ENCODE measurements at places on chromosomes 2 and 18.

GRCh38 chr2:239462671-239463506 is 62.1 kb upstream of the HDAC4 start:
- no peak for DNase-seq

GRCh38 chr2:43240766-43241150 is 14.4 kb upstream of the ZFP36L2 start:
- no peak for DNase-seq

DNA sequence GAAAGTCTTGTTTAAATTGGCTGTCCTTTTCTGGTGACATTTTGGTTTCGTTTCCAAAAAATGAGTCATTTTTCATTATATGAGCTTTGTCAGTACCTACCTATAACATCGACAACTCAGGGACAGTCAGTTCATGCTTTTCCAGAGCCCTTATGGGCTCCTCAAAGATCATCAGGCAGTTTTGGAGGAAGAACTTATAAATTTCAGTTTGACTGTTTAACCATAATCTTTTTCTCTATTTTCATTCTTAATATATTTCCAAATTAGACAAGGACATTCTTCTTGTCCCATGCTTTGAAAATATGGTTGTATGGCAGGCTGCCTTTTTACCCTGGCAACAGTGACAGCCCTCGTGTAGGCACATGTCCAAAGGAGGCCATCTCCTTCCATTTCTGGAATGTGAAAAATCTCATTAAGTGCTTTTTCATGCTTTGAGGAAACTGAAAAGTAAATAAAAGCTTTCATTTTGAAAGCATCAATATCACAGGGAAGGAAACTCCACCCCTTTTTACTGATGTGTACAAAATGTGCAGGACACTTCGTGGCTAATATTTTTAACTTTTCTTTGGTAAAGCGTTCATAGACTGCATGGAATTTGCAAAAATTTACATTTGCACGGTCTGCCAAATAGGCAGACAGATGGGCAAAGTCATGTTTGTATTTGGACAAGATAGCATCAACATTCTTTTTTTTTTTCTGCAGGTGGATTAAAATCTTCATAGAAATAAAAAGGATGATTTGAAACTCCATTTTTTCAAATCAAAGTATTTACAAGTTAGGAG is 7.2 kb upstream of the PROC start:
- no peak for DNase-seq

DNA sequence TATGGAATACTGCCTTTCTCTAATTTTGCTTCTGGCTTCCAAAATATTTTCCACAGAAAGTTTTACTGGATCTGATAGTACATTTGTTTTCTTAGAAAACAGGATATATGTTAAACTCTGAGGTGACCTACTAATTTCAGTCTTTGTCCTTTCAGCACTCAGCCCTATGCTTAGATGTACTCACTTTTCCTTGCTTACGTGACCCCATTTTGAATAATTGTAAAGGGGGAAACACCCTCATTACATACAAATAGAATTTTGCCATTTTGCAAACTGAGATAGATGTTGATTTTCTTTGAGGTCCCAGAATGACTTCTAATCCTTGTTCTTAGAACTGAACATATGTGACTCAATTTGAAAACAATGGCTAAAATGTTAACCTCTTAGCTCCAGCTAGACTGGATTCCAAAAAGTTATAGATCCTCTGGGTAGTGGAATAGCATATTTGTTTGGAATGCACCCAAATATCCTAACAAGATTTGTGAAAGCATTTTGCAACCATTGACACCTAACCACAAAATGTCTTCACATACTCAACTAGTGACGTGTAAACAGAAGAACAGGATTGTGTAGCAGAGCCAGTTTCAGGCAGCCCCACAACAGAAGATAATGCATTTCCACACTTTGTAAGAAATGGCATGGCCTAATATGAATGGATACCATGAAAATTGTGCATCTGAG is 44.8 kb upstream of the EHBP1 start:
- no peak for DNase-seq

- DNase-seq, result no peak
Observed at GRCh38 chr18:25077944-25078723, 273.8 kb downstream of the ZNF521 start.

- no peak for DNase-seq
Observed at GRCh38 chr2:129935118-129935517, 44.3 kb upstream of the RAB6C start.

DNA sequence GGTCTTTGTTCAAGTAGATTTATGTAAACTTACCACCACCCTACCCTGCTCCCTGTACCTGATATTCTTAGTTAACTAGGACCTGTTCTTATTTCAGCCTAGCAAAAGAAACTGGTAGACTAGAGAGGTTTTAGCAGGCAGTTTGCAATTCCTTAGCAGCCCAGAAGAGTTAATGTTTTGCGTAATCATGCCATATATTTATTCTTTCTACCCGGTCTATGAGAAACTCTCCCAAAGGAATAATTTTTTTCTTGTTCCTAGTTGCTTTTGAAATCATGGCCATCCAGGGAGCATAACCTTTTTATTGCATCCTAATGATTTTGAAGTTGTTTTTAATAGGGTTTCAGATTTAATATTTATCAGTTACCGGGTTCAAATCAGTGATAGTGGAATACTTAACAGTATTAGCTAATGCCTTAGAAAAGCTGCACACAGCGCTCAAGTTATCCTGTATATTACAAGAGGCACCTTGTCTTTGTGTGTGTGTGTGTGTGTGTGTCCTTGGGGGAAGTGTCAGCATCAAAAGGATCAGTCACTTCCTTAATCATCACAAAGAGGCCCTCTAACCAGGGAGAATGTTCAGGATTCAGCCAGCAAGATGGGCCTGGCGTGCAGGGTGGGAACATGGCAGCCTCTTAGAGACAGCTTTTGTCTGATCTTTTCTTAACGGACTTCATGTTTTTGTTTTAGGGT is 52.9 kb downstream of the CABLES1 start:
- DNase-seq, result no peak
